Memory B cell (primary cell): ENCODE measurements at places on chromosomes 1 and 21.

GRCh38 chr21:45582128-45582527 lies 39.9 kb upstream of the SLC19A1 start:
- no peak for DNase-seq

DNA sequence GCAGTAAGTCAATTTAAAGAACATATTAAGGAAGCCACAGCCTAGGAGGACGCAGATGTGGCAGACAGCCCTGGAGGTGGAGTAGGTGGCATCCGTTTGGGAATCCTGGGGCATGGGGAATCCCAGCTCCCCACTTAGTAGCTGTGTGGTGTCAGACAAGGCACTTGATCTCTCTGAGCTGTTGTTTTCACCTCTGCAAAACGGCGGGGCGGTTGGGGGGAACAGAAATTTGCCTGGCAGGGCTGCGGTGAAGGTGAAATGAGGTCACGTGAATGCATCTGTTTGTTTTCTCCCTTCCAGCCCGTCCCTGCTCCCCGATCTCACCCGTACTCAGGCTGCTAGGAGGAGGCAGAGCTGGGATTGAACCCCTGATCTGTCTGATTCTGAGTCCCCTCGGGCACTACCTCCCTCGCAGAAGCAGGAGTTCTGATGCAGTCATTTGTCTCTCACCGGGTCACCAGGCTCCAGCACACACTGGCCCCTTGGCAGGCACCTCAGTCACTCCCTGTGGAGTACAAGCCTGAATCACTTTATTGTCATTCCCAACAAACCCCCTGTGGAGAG lies 2.2 kb upstream of the LAPTM5 start:
- peak; percentile 51 for DNase-seq

- no peak for DNase-seq
These were observed 58.1 kb upstream of the SH3GLB1 start for GRCh38 chr1:86646256-86646655.

DNA sequence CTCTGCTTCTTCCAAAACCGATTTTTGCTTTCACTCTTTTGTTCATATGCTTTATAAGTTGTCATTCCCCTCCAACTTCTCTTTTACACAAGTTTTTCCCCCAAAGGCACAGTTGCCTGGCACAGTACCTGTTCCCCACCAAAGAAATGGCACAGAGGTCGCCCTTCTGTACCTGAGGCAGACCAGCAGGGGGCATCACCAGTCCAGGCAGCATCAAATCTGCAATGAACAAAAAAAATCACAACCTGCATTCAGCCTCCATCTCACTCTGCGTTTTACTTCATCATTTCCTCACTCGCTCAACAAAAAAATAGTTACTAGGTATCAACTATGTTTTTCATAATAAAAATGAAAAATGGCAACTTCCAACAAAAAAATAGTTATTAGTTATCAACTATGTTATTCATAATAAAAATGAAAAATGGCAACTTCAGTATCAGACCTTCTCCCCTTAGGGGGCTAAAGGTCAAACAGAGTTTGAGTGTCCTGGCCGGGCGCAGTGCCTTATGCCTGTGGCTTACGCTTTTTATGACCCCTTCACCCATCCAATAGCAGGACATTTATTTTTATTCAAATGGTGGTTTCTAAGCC lies 4.1 kb downstream of the EIF2D start:
- DNase-seq = peak; percentile 54

DNA sequence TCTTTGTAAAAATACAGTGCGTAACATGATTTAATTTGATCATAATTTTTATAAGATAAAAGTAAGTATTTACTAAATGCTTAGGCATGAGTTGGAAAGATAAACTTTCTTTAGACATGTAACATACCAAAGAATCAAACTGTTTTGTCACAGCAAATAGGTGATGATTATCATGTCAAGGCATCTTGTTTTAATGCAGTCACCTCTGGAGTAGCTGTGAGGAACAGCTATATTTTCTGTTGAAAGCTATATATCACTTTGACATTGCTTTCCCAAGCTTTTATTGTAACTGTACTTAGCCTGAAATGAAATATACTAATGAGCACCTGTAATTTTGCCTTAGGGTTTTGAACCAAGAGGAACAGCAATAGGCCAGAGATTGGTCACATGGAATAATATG lies 151.9 kb downstream of the TLR5 start:
- DNase-seq = no peak
